Left hindlimb (tissue), 1 donor: ENCODE measurements at places on chromosomes 6 and 20.

- no peak for DNase-seq
Observed at GRCh38 chr20:4152696-4153235, 137.4 kb upstream of the RNF24 start.

GRCh38 chr6:144219056-144219685, 66.0 kb upstream of the UTRN start:
- no peak for DNase-seq

- no peak for DNase-seq
Observed at GRCh38 chr20:36118371-36118770, 36.2 kb upstream of the EPB41L1 start.

DNA sequence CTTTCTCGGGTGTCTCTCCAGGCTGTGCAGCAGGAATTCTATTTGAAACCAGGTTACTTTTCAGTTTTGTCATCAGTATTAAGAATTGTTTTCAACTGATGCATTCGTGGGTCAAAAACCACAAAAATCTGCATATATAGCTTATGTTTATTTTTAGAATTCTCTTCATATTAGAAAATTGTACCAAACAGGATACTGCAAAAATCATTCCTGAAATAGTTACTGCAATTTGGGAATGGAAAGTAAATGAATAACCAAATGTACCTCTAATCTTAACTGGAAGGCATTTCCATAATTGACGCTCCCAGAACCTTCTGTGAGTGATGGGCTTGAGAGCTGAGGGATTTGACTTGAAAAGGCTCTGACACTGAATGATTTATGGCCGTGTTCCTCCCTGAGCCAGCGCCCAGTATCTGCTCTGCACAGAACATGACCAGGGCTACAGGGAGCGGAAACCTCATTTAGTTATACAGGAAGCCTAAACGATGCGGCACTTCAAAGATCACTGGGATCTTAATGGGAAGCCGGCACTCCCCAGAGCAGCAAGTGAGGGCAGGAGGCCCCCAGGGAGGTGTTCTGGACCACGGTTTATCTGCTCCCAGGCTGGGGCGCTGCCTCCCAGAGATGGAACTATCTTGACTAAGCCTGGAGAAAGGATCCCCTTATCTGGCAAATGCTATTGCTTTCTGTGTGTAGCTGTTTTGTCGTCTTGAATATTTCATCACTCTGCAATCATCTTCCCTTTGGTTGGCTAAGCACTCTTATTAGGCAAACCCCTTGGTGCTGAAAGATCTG, 446.0 kb downstream of the QKI start:
- DNase-seq = no peak

DNA sequence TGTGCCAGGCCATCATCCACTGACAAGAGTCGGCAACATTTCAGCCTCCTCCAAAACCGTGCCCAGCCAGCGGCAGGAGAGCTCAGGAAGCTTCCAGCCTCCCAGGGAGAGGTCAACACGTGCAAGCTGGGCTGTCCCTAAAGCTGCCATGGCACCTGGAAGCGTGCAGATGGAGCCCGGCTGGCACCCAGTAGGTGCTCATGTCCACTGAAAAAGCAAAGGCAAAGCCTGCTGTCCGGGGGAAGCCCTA, 14.4 kb upstream of the TLDC2 start:
- DNase-seq = no peak

- DNase-seq = no peak
Observed at GRCh38 chr6:137395316-137395715, 98.9 kb downstream of the OLIG3 start.

- DNase-seq = no peak
Observed at GRCh38 chr20:17395729-17396128, 135.4 kb downstream of the BFSP1 start.

DNA sequence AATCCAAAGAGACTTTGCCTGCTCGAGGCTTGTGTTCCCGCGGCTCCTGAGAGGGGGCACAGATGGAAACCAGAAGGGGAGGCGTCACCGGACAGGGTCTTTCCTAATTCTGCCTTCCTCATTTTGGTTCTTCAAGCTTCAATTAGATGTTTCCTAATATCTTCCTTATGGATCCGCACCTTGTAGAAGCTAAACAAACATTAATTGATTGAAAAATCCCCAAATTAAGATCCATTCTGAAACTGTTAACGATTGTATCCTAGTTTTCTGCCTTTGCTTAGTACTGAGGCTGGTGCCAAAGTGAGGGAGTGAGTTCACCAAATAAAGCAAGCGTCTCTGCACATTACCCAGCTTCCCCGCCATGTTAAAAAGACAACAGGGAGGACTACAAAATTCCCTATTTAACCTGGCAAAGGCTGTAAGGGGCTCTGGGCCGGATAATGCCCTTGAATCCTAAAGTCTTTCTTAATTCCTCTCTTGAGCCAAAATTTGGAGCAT, 123.2 kb downstream of the GPX5 start:
- no peak for DNase-seq

DNA sequence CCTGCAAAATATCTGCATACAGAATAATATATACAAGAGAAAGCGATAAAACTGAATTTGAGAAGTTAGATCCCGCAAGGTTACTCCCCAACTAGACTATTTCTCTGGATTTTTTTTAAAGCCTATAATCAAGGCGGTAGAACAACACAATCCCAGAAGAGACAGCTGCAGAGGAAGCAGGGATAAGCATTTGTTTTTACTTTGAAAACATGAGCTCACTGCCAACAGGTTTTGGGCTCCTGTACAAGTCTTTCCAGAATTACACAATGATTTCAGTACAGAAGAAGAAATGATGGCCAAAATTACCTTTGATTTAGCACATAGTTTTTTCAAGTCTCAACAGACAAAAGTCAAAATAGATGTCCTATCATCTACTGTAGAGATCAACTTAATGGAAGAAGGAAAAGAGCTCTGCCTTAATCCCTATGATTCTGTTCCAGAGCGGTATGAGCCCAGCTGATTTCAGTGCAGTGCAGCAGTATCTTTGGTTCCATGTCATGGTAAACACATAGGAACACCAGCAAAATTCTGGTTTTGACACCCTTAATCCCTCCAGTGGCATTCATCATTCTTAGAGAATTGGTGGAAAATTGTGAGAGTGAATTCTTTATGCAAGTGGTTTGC, 304.3 kb downstream of the HDGFL1 start:
- DNase-seq = peak; percentile 31
